Stimulated activated memory B cell treated with anti-CD40 and anti-IgM and Interleukin-4, amounts not matched to agents 10 μg/mL and 1 μg/mL and 100 μg/mL, for 72 hours (primary cell): ENCODE measurements at places on chromosomes 3 and 15.

DNA sequence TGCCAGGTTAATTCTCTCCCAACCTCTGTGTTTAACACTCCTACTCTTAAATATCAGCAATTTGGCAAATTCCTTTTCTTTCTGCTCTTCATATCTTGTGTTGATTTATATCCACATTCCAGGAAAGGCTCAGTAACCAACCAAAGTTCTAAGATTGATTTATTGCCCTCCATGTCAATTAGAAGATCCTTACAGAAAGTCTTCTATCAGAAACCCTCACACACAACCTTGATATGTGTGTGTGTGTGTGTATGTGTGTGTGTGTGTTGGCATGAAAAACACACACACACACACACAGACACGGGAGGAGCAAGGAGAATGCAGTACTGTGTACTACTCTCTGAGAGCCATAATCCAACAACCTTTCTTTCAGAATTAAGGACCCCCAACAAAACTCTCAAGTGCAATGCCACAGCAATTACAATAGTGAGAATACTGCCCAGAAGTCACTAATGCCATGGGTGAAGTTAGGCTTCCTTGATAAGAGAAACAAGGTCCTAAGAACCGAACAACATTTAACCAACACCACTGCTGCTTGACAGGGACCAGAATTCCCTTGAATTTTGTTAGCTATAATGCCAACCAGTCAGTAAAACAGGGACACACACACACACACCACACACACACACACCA is 1.1 kb downstream of the LSAMP start:
- H3K4me3 ChIP-seq = no peak overlapping the region
- H3K4me1 ChIP-seq = no peaks in the 10 kb centered on the region
- ATAC-seq = no peak
- no peaks in the 10 kb centered on the region for H3K36me3 ChIP-seq

- H3K36me3 ChIP-seq = peaks cover 6% of the 10 kb centered on the region
- H3K4me1 ChIP-seq = peaks cover 33% of the 10 kb centered on the region
- H3K4me3 ChIP-seq = no peak overlapping the region
- ATAC-seq = no peak
- no peaks in the 10 kb centered on the region for H3K27me3 ChIP-seq
- no peak overlapping the region for H3K27ac ChIP-seq
These were observed 81.4 kb upstream of the HES1 start for GRCh38 chr3:194054540-194054939.

GRCh38 chr3:167657684-167658225 is 4.0 kb upstream of the WDR49 start:
- ATAC-seq = no peak
- H3K4me3 ChIP-seq = no peak overlapping the region
- no peak overlapping the region for H3K27ac ChIP-seq
- H3K4me1 ChIP-seq = peaks cover 8% of the 10 kb centered on the region

DNA sequence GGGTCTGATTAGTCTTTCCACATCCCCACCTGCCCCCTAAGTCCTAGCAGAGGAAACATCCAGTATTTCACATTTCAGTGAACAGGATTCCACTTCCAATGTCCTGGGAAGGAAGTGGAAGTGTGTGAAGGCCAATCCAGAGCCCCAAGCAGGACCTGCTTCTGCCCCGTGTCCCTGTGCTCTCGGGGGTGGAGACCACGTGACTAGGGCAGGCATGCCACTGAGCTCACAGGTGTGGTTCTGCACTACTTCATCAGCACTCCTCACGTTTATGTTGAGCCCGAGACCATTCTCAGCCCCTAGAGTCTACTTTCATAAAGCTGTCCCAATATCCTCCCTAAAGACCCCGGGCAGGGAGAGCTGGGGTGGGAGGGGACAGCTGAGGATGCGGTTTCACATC is 84.3 kb downstream of the RAB11A start:
- H3K27ac ChIP-seq = no peak overlapping the region
- no peak for ATAC-seq
- H3K4me3 ChIP-seq = no peak overlapping the region
- H3K4me1 ChIP-seq = peaks cover 20% of the 10 kb centered on the region

DNA sequence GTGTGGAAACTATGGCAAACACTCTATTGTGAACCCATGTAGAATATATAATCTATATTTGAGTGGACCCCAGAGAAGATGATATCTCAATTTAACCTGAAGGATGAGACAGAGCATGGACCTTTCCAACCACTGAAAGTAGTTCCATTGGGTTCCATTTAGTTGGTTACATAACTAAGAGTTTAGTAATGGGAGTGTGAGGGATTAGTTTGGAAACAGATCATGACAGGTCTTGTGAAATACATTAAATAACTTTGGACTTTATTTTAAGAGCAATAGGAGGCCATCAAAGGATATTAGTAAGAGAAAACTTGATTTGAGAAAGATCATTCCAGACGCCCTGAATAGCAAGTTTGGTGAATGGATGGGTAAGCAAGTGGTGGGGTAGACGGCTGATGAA is 487.2 kb upstream of the ROBO2 start:
- no peaks in the 10 kb centered on the region for H3K36me3 ChIP-seq
- no peak for ATAC-seq

- no peaks in the 10 kb centered on the region for H3K27me3 ChIP-seq
- no peak overlapping the region for H3K4me3 ChIP-seq
- ATAC-seq = no peak
- H3K4me1 ChIP-seq = no peaks in the 10 kb centered on the region
- H3K36me3 ChIP-seq = no peaks in the 10 kb centered on the region
These were observed 582.8 kb upstream of the CCDC54 start for GRCh38 chr3:106794442-106794841.

GRCh38 chr3:167253037-167253436 is 127.1 kb downstream of the ZBBX start:
- no peak overlapping the region for H3K27ac ChIP-seq
- no peak for ATAC-seq
- H3K36me3 ChIP-seq = no peaks in the 10 kb centered on the region
- no peaks in the 10 kb centered on the region for H3K27me3 ChIP-seq

- H3K4me1 ChIP-seq = no peaks in the 10 kb centered on the region
- H3K4me3 ChIP-seq = no peak overlapping the region
- H3K27ac ChIP-seq = no peak overlapping the region
These were observed 43.7 kb downstream of the LRRC49 start for GRCh38 chr15:70936326-70936725.

- H3K4me3 ChIP-seq = no peak overlapping the region
- no peak overlapping the region for H3K27ac ChIP-seq
- peak; percentile 39 for ATAC-seq
- H3K27me3 ChIP-seq = no peaks in the 10 kb centered on the region
- no peaks in the 10 kb centered on the region for H3K36me3 ChIP-seq
These were observed 105.9 kb downstream of the B3GALNT1 start for GRCh38 chr3:160999274-160999673.

- H3K36me3 ChIP-seq = no peaks in the 10 kb centered on the region
- H3K4me1 ChIP-seq = peaks cover 57% of the 10 kb centered on the region
- H3K27me3 ChIP-seq = no peaks in the 10 kb centered on the region
- H3K4me3 ChIP-seq = no peak overlapping the region
These were observed 99.1 kb upstream of the HES1 start for GRCh38 chr3:194036842-194037241.

GRCh38 chr3:51984269-51984647 is 923 bp downstream of the ACY1 start:
- H3K36me3 ChIP-seq = no peaks in the 10 kb centered on the region
- no peak for ATAC-seq
- peaks cover 48% of the 10 kb centered on the region for H3K4me1 ChIP-seq

DNA sequence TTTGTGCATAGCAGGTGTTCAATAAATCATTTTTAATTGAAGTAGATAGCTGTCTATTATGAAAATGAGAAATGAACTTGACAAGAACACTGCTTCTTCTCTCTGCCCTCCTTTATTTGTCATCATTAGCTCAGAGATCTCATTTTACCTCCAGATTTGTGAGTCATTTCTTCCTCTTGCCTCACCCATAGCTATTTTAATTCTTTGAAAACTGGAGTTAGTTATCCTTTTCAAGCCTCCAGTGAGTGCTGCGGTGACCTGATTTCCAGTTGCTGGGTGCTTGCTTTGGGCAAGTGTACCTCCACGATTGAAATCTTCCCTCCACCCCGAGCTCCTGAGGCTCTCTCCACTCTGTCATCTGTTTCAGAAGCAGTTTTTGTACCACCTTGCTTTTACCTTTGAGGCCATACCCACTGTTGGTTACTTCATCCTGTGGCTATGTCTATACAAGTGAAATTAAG is 114.6 kb downstream of the NFKBIZ start:
- no peaks in the 10 kb centered on the region for H3K27me3 ChIP-seq
- no peaks in the 10 kb centered on the region for H3K36me3 ChIP-seq
- H3K4me1 ChIP-seq = peaks cover 23% of the 10 kb centered on the region
- no peak overlapping the region for H3K4me3 ChIP-seq
- no peak for ATAC-seq

GRCh38 chr3:52253314-52254304 is 8.1 kb downstream of the PPM1M start:
- peaks cover 53% of the 10 kb centered on the region for H3K4me1 ChIP-seq
- H3K36me3 ChIP-seq = peaks cover 57% of the 10 kb centered on the region

DNA sequence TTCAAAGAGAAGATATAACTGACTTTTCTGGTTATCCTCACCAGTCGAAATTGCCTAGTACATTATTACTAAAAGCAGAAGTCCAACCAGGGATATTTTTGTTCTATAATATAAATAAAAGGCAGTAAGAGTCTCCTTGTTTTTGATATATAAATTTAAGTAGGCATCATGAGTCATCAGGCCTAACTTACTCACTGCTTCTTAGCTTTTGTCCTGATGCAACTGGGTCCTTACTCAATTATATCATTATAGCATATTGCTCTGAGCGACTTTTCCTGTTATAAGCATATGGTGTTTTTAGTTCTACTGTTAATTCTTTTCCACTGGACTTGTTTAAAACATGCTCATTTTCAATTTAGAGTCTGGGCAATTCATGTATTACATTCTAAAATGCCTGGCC is 910.1 kb downstream of the MCTP2 start:
- no peak overlapping the region for H3K4me3 ChIP-seq
- H3K27ac ChIP-seq = no peak overlapping the region
- ATAC-seq = no peak
- H3K4me1 ChIP-seq = no peaks in the 10 kb centered on the region
- H3K36me3 ChIP-seq = no peaks in the 10 kb centered on the region

GRCh38 chr3:4938281-4938982 is 40.8 kb upstream of the BHLHE40 start:
- no peak overlapping the region for H3K27ac ChIP-seq
- H3K36me3 ChIP-seq = no peaks in the 10 kb centered on the region
- H3K27me3 ChIP-seq = no peaks in the 10 kb centered on the region
- no peak for ATAC-seq
- peaks cover 17% of the 10 kb centered on the region for H3K4me1 ChIP-seq
- no peak overlapping the region for H3K4me3 ChIP-seq

DNA sequence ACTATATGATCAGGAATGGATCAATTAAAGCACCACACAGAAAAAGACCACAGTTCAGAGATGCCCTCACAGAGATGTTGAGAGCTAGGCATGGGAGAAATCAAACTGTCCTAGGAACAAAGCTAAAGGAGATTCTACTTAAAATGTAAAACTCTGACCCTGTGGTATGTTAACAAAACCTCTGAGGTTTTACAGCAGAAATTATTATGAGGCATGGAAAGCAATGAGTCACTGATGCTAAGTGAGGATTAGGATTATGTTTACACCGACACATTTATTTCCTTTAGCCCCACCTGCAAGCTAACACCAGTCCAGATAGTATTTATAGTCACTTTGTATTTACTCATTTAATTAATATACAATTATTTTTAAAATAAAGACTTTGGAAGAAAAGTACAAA is 1242.2 kb downstream of the OTOL1 start:
- no peak overlapping the region for H3K27ac ChIP-seq
- H3K4me3 ChIP-seq = no peak overlapping the region
- no peak for ATAC-seq
- H3K4me1 ChIP-seq = no peaks in the 10 kb centered on the region

DNA sequence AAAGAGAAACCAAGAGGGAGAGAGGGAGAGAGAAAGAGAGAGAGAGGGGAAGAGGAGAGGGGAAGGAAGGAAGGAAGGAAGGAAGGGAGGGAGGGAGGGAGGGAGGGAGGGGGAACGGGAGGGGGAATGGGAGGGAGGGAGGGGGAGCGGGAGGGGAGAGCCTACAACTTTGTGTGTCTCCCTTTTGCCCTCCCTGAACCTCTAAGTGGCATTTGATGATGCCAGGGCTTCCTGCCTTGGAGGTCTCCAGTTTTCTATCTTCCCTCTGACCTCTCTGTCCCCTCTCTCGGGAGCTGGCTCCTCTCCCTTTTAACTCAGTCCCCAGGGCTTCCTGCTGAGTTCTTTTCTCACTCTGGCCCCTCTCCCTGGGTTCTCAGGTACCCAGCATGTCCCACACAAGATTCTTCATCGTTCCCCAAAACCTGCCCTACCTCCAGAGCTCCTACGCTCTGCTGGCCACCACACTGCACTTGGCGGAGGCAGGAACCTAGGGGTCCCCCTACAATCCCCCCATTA is 12.5 kb upstream of the FAM174B start:
- ATAC-seq = no peak
- H3K27ac ChIP-seq = no peak overlapping the region
- H3K36me3 ChIP-seq = no peaks in the 10 kb centered on the region
- H3K4me1 ChIP-seq = peaks cover 3% of the 10 kb centered on the region
- no peak overlapping the region for H3K4me3 ChIP-seq

GRCh38 chr3:177281292-177282118 is 84.2 kb upstream of the TBL1XR1 start:
- no peaks in the 10 kb centered on the region for H3K27me3 ChIP-seq
- H3K4me3 ChIP-seq = no peak overlapping the region
- H3K27ac ChIP-seq = peak overlapping the region; percentile 71

GRCh38 chr3:58572013-58572633 is 5.1 kb downstream of the FAM107A start:
- ATAC-seq = no peak
- peaks cover 23% of the 10 kb centered on the region for H3K27me3 ChIP-seq
- H3K27ac ChIP-seq = no peak overlapping the region
- H3K4me3 ChIP-seq = no peak overlapping the region

DNA sequence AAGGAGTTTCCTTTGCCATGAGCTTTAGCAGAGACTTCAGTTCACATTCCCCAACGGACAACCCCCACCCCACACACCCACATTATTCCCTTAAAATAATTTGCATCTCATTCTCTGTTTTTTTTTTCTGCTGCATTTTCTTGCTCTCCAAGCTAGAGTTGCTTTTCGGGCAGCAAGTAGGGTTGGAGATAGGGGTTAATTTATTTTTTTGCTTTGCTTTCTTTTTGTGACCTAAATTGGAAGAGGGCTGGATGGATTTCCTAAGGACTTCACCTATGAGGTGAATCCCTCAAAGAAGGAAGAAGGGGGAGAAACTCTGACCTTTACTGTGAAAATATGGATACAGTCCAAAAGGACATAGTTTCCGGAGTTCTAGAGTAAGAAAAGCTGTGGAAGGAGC is 6.6 kb downstream of the SOX2 start:
- no peak for ATAC-seq
- H3K4me1 ChIP-seq = peaks cover 9% of the 10 kb centered on the region
- H3K27ac ChIP-seq = no peak overlapping the region
- H3K4me3 ChIP-seq = no peak overlapping the region
- H3K36me3 ChIP-seq = no peaks in the 10 kb centered on the region
